ENCODE measurements at places on chromosomes 11 and 22.

DNA sequence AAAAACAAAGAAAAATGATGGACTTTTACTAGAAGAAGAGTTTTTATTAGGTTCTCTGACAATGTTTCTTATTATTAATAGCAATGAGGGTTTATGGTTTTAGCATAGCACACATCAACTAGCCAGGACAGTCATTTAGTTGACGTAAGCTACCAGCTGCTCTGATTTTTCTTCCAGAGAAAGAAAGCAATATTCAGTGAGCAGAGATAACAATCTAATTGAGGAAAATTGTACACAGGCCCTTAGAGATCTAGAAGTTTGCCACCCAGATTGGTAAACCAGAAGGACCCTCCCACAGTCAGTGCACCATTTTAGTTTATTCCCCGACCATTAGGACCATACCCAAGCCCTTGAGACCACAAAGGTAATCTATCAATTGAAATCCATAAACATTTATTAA is 28.7 kb upstream of the TBCEL start:
- no peak for DNase-seq

DNA sequence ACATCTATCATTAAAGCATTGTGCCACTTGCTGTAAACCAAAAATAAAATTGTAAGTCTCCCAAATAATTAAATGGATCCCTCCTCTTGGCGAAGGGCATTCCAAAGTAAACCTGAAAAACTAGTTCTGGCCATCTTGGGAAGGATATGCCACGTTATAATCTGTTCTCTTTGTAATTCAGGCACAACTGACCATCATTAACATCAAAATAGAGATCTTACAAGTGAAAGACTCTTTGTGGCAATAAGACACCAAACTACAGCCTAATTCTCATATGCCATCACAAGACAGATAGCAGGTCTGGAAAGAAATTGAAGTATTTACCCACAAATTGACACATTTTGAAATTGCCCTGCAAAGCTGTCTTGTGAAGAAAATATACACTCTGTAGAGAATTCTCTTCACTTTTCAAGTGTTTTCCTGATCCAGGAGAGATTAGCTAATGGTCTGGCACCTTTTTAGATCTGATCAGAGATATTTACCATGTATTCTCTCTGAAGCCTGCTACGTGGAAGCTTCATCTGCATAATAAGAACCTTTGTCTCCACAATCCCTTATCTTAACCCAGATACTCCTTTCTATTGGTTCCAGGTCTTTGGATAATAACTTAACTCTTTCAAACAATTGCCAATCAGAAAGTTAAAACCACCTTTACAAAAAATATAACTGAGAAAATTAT is 630.4 kb upstream of the CCDC179 start:
- DNase-seq: no peak

DNA sequence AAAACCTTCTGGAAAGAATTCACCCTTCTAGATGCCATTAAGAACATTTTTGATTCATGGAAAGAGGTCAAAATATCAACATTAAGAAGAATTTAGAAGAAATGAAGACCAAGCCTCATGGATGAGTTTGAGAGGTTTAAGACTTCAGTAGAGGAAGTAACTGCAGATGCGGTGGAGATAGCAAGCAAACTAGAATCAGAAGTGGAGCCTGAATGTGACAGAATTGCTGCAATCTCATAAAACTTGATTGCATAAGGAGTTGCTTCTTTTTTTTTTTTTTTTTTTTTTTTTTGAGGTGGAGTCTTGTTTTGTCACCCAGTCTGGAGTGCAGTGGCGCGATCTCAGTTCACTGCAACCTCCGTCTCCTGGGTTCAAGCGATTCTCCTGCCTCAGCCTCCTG is 51.6 kb downstream of the MS4A13 start:
- no peak for DNase-seq

DNA sequence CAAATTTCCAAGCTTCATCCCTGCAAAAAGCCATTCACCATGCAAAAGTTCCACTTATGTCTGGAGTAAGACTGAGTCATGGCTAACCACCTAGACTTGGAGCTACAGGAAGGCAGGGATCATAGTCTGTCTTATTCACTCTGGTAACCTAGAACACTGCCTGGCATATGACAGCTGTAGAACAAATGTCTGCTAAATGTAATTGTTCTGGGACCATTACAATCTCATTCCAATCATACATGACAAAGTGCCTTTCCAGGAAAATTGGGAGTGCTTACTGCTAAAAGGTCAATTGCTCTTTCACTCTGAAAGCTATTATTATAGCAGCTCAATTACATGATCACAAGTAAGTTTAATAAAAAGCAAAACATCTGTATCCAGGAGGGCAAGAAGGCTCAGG is 99.1 kb upstream of the CHRM4 start:
- peak; percentile 56 for DNase-seq

- DNase-seq: no peak
Measured at GRCh38 chr11:129453293-129453721, 77.7 kb downstream of the BARX2 start.

GRCh38 chr11:130151196-130151595 is 8.4 kb upstream of the ST14 start:
- no peak for DNase-seq

- no peak for DNase-seq
Measured at GRCh38 chr22:27352426-27352825, 449.1 kb downstream of the MN1 start.

DNA sequence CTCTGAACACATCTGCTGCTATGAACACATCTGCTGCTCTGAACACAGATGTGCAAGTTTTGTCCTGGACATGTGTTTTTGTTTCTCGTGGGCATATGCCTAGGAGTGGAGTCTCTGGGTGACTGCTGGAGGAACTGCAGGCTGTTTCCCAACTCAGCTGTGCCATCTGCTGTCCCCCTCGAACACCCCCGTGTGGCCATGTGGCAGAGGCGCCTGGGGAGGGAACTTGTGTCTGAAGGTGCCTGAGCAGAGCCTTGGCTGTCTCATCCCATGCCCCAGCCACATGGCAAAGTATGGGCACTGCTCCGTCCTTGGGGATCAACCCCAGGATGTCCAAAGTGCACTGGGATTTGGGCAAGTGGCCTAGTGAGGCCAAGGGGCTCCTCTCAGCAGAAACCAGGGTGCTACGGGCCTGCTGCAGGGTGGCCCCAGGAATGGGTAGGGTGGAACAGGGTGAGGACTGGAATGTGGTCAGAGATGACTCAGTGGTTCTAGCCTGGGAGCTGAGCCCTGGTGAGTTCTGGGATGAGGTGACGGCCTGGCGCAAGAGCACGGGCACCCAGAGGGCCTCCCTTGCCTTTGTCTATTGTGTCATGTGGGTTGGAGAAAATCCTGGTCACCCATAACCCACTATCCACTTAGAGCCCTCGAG is 14.7 kb downstream of the GATD1 start:
- DNase-seq: peak; percentile 94

- DNase-seq: no peak
Measured at GRCh38 chr11:22263613-22264012, 70.7 kb downstream of the ANO5 start.

DNA sequence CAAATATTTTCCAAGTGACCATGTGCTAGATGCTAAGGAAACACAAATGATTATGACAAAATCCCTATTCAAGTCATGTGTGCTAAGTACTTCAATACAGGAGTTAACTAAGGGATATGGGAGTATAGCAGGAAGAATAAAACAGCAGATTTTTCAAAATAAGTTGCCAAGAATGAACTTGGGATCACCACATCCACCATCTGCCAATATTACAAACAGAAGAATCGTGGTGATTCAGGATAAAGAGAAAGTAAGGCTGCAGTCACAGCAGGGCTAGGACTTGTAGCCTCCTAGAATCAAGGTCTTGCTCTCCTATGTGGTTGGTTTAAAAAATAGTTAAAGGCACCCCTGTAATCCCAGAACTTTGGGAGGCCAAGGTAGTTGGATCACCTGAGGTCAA is 34.3 kb downstream of the MRTFA start:
- DNase-seq: peak; percentile 56

DNA sequence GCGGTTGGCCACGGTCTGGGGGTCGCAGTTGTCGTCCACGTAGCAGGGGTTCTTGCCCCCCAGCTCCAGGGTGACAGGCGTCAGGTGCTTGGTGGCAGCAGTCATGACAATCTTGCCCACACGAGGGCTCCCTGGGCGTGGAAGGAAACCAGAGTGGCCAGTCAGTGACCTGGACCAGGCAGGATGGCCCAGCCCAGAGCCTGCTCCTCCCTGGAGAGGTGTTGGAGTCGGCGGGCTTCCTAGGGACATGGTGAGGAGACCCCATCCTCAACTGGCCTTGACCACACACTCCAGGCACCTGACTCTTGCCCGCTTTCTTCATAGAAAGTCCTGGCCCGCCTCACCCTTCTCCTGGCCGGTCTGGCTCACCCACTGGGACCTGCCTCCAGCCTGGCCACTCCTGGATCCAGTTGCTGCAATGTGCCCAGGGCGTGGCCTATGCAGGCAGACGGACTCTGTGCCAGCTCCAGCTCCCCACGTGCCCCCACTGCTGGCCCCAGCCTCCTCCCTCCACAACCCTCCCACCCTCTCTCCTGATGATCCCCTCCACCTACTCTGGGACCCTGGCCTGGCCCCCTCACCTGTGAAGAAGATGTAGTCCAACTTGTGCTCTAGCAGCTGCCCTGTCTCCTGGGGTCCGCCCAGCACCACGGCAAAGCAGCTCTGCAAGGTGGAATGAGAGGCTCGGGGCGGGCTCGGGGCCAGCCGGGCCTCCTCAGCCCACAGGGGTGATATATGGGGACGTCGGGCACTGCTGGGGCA is 8.7 kb downstream of the ALDH3B2 start:
- DNase-seq: no peak

DNA sequence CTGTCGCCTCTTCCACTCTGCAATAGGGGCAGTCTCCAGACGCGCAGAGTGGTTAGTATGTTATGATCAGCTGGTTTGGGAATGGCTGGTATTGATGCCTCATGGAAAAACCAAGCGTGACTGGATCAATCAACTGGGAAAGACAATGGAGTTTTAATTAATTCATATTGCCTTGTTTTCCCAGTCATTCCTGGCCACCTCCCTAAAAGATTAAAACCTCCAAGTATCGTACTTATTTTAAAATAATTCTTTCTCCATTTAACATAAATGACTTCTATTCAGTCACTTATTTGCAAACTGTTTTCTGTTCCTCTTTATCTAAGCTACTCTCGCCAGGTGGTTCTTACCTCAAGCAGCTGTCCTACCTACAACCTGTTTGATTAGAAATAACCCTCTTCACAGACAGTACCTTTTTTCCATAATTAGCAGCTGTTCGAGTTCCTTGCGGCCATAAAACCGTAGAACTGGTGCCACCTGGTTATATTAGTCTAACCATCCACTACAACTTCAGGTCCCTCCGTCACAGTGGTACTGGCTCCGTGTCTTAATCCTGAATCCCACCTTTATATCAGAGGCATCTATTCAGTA is 898 bp downstream of the ZNF215 start:
- DNase-seq: peak; percentile 9

DNA sequence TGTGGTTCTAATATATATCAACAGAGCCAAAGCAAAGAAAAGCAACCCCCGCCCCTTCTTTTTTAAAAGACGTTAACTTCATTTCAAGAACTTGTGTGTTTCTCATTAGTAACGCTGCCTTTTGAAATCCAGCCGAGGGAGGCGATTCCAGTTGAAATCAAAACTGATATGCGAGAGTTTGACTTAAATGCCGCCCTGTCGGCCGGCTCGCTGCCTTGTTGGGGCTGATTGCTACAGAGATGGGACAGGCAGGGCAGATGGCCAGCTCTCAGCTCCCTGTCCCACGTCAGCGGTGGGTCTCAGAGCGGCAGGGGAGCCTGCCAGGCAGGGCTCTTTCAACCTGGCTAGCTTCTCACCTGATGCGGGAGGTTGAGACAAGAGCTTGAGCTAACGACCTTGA is 51.9 kb upstream of the ALX4 start:
- no peak for DNase-seq

DNA sequence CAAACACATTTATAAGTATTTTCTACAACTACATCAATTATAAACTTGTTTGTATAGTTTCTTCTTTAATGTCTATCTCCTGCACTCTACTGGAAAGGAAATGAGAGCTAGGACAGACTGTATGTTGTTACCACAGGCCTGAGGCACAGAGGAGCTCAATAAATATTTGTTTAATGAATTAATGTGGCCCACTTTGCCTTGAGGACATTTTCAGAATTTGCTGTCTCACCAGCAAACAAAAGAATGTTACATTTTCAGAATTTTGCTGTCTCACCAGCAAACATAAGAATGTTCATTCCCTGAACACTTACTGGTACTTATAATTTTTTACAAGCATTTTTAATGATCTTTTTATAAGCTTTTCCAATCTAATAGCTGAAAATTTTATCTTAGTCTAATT is 41.9 kb upstream of the WNT7B start:
- no peak for DNase-seq

GRCh38 chr11:35602979-35603378 is 15.3 kb upstream of the FJX1 start:
- no peak for DNase-seq

- DNase-seq: peak; percentile 99
Measured at GRCh38 chr11:69638941-69639681, 1.8 kb upstream of the CCND1 start.

DNA sequence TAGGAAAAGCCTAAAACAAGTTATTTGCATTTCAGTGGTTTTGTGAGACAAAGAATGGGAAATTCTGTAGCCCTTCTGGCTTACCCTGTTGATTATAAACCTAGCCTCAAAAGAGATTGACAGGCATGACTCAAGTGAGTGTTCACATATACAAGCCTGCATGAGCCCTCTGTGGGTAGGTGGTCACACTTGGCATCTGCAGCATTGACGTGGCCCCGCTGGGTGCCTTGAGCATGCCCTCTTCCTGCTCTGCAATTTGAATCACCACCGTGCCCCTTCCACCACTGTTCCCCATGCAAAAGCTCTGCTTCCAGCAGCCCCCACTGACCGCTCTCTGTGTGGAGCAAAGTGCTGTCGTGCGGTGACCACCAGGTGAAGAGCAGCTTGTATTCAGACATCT is 21.0 kb upstream of the ADSL start:
- no peak for DNase-seq

GRCh38 chr22:43827926-43828724 is 16.0 kb upstream of the EFCAB6 start:
- DNase-seq: peak; percentile 22

DNA sequence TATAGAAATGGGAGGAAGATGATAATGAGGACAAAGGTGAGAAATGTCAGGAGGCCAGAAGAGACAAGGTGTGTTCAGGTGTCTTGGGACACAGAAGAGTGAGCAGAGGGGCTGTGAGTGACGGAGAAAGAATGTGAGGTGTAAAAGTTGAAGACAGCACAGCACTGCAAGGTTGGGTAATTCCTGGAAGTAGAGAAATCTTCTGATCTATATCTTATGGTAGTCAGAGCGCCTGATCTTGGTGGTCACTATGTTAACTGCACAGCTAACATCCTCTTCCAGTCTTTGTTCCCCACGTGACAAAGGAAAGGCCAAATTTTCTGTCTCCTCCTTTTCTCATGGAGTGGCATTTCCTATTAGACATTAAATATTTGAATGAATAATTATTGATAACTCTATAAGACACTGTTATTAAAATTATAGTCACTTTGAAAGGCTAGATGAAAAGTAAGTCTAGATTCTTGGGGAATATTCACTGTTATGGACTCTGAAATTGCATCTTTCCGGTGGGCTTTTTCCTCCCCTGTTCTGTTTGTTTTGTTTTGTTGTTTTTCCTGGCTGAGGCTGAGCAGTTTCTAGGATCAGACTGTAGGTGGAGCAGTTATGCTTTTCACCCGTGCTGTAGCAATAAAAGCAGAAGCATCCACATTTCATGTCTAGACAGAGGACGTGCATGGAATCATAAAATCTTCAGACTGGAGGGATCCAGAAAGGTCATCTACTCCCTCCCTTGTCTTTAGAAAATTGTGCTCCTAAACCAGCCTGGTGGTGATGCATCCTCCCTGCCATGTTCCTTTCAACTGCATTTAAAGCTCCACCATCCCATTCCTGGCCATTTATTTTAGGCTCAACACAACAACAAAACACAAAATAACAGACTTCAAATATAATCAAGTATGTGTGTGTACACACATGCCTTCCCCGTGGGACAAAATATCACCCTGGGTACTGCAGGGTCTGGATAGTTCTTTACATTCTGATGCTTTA is 26.6 kb downstream of the SC5D start:
- peak; percentile 74 for DNase-seq
